HepG2 (cell line): ENCODE measurements at places on chromosomes 13 and 19.
A peak's percentile ranks its signal among the peaks of the same experiment; 100 is the strongest.

- peak; percentile 37 for DNase-seq
Observed at GRCh38 chr13:100588331-100589177, at the start of gene GGACT. Gene GGACT (minus strand): TSS chr13:100588789. CDS start chr13:100532591, 56,198 bp downstream.

GRCh38 chr13:94328381-94329041 is 151.0 kb downstream of the DCT start:
- DNase-seq, result no peak

- DNase-seq, result no peak
Observed at GRCh38 chr19:964761-965694, 19.1 kb upstream of the WDR18 start.

- peak; percentile 27 for DNase-seq
Observed at GRCh38 chr19:39996218-39996810, 546 bp upstream of the ZNF546 start.

GRCh38 chr19:29702161-29702962 is 12.7 kb downstream of the C19orf12 start:
- DNase-seq, result no peak

DNA sequence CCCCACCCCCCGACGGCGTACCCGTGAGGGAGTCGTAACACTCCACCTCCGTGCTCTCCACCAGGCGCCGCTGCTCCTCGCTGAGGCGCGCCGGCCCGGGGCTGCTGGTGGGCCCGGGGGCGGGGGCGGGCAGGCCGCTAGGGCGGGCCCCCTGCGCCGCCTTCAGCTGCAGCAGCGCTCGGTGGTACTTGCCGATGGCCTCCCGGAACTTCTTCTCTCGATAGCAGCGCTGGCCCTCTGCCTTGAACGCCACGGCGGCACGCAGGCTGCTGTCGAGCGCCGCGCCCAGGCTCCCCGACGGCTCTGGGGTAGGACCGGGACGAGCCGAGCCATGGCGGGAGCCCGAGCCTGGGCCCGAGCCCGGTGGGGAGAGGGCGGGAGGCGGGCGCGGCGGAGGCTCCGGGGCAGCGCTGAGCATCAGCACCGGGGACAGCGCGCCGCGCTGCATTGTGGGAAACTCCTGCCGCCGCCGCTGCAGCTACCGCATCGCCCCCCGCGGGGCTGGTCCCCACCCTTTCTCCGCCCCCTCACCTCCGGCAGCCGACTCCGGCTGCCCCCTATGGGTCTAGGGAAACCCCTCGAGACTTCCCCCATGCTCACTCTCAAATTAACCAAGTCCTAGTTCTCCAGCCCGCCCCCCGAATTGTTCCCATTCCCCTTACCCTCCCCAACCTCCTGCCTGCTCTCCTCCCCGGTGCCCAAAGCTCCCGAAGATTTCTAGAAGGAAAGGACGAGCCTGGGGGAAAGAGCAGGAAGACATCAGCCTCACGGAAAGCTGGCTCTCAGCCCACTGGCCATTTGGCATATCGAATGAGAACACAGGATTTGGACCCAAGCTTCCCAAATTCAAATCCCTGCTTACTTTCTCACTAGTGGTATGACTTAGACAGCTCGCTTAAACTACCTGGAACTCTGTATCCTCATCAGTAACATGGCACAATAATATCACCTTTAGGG is at the start of gene TTC9B:
Gene TTC9B (minus strand): TSS at position 451 of the 957 bp plus-strand sequence. CDS start 3 bp downstream, at position 448.
- DNase-seq, result no peak

DNA sequence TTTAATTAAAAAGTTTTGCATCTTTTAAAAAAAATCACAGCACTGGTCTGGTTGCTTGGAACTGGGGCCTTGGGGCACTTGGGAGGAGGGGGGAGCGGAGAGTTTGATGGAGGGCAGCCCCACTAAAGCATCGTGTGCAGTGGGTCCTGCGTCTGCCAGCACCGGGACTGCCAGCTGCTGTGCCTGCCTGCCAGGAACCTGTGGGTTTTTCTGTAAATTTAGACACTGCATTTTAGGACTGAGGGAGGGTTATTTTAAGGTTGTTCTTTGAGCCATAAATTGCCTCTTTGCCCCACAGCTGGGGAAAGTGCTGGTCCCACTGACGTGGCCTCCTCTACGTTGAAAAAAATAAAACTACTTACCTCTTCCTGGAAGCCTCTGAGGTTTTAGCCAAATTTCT is 2.9 kb downstream of the KLF2 start:
- DNase-seq, result no peak
